ENCODE measurements at places on chromosomes 12 and 14.

DNA sequence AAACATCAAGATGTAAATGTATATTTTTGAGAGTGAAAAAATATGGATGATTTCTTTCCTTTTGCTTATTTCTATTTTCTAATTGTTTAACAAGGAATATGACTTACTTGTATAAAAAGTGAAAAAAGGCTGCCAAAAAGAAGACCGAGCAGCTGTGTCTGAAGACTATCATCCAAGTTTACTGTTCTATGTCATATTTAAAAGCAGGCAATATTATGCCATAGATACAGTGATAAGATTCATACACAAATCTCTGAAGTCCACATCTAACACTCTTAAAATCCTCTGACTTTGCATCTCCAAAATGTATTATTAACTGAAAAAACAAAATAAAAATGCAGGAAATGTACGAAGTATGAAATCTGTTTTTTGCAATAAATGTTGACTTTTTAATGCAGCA, 109.1 kb downstream of the SEC23A start:
- no peak for DNase-seq

- no peak for DNase-seq
These were observed 43.7 kb upstream of the PRMT8 start for GRCh38 chr12:3447318-3447717.

GRCh38 chr12:8026291-8026900, 6.1 kb upstream of the FOXJ2 start:
- DNase-seq, result peak; percentile 98

DNA sequence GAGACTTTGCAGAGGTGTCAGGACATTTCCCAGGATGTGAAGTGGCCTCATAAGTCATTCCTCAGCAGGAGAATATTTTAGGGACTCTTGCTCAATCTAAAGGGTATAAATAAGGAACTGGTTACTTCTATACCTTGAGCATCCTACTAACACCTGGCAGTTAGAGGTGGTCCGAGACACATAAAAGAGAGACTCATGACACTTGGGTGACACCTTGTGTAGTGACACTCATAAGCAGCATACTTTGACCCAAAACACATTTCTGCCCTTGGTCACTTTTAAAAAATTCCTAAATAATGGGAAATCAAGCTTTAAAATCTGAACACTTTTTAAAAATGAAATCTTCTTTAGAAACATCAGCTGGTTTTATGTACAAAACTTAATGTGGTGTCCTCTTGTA, 118.4 kb downstream of the KCNMB4 start:
- DNase-seq, result no peak

- DNase-seq, result no peak
These were observed 88.5 kb downstream of the TSPAN8 start for GRCh38 chr12:71069311-71069710.

GRCh38 chr12:90216020-90216552, 507.4 kb upstream of the ATP2B1 start:
- DNase-seq, result no peak

Measured in right forelimb (tissue), 1 donor.